Cerebellar nuclear complex (tissue), 1 donor: ENCODE measurements at places on chromosomes 13 and 19.

- DNase-seq = no peak
These were observed 5.9 kb downstream of the HCN2 start for GRCh38 chr19:595326-596262.

- DNase-seq = no peak
These were observed 66.2 kb downstream of the RUBCNL start for GRCh38 chr13:46320821-46321220.

DNA sequence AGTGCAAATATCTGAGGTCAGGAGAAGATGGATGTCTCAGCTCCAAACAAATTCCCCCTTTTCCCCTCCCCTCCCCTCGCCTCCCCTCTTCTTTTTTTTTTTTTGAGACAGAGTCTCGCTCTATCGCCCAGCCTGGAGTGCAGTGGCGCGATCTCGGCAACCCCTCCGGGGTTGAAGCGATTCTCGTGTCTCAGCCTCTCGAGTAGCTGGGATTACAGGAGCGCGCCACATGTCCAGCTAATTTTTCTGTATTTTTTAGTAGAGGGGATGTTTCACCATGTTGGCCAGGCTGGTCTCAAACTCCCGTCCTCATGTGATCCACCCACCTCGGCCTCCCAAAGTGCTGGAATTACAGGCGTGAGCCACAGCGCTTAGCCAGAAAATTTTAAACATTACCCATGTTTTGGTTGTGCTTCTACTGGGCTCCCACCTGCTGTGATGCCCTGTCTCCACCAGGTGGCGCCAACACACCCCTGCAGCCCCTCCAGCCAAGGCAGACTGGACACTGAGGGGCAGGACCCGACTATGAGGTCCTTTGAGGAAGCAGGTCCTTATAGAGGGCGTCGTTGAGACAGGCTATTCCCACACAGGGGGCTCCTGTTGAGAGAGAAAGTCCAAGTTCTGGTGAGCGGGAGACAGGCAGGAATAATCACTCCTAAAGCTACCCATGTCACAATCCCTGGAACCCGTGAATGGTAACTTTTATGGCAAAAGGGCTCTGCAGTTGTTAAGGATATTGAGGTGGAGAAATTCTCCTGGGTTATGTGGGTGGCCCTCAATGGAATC lies 6.3 kb downstream of the ERICH4 start:
- no peak for DNase-seq

DNA sequence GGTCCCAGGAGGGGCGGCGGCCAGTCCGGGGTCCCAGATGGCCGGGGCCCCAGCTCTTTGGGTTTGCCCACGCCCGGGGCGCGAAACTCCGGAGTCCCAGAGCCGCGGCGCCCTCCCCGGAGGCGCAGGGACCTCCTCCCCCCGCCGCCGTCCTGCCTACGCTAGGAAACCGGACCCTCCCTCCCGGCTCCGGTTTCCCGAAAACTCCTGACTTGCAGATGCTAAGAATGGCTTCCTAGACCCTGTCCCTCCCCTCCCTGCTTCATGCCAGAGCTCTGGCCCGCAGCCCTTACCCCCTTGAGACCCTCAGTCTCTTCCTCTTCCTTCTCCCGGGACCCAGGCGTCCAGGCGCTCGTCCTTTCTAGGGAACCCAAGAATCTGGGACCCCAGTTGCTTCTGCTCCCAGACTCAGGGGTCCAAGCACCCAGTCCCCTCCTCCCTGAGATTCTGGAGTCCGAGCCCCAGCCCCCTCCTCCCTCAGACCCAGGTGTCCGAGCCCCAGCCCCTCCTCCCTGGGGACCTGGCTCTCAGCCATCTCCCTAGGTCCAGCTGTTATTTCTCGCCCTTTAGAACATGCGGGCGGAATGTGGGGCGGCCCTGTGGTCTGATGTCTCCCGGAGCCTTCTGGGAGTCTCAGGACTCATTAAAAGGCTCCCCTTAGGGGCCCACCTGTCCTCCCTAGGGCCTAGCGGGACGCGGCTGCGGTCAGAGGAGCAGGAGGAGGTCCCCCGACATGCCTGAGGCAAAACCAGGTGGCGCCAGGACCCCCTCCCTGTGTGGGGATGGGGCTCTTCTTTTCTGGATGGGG lies at the start of gene MYBPC2:
Gene MYBPC2 (plus strand): TSS at position 672 of the 808 bp plus-strand sequence. CDS start 62 bp downstream, at position 734.
- no peak for DNase-seq

GRCh38 chr13:102892503-102892902 lies 46.7 kb downstream of the ERCC5 start:
- no peak for DNase-seq

DNA sequence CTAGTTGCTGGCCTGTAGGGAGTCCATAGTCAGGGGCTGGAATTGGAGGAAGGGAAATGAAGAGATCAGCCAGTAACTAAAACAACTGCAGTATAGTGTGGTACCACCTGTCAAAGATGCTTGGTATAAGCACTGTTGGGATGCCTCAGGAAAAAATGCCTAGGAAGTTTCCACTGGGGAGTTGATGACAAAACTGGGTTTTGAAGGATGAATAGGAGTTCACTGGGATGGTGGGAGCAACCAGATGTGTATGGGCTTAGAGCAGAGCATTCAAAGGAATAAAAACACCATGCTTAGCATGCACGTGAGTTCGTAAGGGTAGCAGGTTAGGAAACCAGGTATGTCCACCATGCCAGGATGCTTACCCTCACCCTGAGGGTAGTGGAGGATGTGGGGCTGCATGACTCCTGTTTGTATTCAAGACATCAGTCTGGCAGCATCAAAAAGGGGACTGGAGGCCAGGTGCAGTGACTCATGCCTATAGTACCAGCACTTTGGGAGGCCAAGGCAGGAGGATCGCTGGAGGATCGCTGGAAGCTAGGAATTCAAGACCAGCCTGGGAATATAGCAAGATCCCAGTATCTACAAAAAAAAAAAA lies 7.1 kb downstream of the CATSPERD start:
- no peak for DNase-seq

- DNase-seq = no peak
These were observed 4.9 kb downstream of the ZSCAN1 start for GRCh38 chr19:58038688-58039204.

DNA sequence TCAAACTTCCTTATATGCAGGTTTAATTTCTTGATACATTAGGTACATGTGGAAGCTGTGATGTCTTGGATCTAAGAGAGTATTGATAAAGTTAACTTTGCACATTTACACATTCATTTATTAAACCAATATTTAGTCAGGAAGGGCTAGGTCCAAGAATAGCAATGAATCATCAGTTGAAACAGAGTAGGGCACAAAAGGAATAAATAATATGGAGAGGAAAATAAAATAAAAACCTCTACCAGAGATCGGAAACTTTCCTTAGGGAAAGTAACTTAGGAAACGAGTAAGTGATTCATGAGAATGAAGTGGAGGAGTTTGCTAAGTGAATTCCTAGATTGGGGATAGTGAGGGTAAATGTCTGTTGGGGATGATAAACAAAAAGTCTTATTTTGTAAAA lies 259.4 kb upstream of the DACH1 start:
- DNase-seq = no peak

DNA sequence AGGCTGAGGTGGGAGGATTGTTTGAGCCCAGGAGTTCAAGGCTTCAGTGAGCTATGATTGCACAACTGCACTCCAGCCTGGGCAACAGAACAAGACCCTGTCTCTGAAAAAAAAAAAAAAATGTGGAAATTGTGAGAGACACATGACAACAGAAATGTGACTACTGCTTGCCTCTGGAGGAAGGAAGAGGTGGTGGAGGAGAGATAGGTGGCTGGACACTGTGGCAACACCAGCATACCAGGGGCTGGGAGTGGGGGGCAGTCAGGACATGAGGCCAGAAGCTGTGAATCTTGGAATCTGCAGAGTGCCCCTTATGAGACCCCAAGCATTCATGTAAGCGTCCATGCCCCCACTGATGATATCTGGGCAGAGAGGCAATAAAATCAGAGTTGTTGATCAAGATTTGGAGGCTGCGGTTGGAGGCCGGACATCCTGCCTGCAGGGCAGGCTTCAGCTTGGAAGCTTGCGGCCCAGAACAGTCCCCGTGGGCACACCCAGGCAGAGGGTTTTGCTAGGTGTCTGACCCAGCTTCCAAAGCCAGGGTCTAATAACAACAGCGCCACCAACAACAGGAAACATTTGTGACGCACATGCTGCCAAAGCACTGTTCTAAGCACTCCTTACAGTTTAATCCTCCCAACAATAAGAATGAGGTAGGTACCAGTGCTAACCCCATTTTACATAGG lies 16.9 kb downstream of the FAM187B start:
- DNase-seq = no peak

GRCh38 chr13:91329733-91330132 lies 17.8 kb upstream of the MIR17HG start:
- DNase-seq = no peak

DNA sequence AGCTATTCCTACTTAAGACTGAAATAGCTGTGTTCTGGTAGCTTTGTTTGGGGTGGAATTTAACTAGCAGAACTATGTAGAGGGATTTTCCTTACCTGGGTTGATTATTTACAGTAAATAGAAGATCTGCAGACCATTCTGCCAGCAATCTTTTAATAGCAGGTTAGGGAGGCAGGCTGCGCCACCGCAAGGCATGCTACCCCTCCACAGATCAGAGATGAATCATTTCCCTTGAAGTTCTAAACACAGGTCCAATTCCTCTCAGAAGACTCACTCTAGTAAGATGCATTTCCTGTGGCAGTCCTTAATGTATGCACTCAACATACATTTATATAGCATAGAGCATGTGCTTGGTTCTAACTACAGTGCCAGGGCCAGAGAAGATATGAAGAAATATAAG lies 109.0 kb downstream of the TNFRSF19 start:
- DNase-seq = no peak

- DNase-seq = no peak
These were observed 2.7 kb downstream of the RPL36 start for GRCh38 chr19:5692723-5693194.

DNA sequence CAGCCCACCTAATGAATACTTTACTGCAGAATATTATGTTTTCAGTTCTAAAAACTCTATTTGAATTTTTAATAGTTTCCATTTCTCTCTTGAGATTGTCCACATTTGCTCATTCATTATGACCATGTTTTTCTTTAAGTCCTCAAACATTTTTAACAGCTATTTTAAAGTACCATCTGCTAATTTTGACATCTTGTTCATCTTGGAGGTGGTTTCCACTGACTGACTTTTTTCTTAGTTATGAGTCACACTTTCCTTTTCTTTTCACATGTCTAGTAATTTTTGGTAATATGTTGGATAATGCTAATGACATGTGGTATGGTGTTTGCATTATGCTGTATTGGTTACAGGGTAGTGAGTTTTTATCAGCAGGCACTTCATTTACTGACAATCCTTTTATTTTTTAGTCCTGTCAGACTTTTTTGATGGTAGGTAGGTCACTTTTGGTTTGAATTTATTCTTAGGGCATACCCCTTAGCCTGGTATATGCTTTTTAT lies 15.4 kb upstream of the ESD start:
- DNase-seq = no peak

GRCh38 chr19:15589760-15590451 lies 25.1 kb upstream of the CYP4F8 start:
- no peak for DNase-seq

DNA sequence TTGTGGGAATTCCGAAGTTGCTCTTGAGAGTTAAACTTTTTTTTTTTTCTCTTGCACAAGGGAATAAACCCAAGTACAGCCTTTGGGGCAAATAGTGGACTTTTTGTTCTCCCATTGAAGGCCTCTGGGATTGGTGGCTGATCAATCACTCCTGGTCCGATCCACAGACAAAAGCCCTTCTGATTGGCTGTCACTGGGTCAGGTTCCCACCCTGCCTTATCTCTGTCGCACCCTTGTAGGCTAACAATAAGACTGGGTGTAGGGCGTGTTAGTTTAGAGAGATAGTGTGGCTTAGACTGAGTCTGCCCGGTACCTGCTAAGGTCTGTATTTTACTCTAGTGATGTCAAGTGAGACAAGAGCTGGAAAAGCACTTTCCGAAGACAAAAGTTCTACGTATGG lies 380.8 kb downstream of the NDFIP2 start:
- no peak for DNase-seq

GRCh38 chr19:4581666-4582553 lies 22.4 kb upstream of the SEMA6B start:
- no peak for DNase-seq

DNA sequence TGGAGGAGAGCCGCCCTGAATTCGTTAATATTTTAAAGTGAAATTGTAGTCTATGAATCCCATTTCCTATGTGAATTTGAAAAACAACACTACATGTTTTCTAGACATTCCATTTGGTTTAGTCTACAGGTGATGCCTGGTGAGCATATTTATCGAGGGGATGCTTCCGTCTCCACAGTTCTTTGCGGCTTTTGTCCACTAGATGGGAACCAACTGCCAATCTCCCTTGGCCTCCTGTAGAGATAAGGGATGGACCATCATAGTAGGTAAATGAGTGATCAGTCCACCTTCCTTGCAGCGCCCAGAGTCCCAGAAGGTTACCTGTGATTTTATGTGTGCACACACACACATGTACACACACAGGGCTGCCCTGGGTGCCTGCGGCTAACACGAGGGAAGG lies 289.8 kb upstream of the SOX21 start:
- no peak for DNase-seq

GRCh38 chr19:17454576-17455071 lies 6.1 kb downstream of the NXNL1 start:
- no peak for DNase-seq

DNA sequence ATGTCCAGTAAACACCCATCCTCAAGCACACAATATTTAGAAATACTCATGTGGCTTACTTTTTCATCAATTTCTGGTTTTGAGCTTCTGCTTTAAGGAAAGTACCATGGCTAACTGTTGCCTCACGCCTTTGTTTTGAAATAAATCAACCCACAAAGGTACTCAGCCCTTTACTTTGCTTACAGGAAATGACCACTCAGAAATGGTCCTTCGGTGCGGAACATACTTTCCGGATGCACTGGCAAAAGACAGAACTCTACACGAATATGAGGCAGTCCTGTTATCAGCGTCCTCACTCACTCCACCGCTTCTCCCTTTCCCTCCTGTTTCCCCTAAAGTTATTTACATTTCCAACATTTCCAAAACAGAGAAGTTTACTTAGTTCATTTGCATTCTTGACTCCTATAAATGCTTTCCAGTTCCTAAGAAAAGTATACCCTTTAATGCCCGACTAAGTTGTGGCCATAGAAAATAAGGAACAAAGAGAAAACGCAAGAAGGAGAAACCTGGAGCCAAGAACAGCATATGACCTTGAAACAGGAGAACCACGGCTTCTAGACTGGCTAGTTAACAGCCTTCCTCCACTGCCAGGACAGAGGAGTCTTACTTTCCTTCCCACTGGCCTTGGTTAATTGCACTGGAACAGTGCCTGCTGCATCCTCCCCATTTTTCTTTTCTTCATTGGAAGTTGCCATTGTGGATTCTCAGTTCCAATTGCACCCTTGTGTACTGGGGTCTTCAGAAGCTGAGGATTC lies 10.6 kb downstream of the FPR2 start:
- DNase-seq = no peak

DNA sequence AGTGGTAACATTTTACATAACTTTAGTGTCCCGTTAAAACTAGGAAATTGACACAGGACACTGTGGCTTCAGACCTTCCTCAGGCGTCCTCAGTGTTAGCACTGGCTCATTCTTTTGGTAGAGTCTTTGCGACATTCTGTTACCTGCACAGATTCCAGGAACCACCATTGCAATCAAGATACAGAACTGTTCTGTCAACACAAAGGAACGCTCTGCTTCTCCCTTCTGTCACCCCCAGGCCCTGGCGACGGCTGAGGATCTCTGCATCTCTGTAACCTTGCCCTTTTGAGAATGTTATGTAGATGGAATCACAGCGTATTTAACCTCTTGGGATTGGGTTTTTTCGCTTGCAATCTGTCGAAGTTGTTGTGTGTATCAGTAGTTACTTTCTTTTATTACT lies 22.6 kb downstream of the KDM4B start:
- no peak for DNase-seq
